ENCODE measurements at places on chromosomes 3 and 15.
A peak's percentile ranks its signal among the peaks of the same experiment; 100 is the strongest.

DNA sequence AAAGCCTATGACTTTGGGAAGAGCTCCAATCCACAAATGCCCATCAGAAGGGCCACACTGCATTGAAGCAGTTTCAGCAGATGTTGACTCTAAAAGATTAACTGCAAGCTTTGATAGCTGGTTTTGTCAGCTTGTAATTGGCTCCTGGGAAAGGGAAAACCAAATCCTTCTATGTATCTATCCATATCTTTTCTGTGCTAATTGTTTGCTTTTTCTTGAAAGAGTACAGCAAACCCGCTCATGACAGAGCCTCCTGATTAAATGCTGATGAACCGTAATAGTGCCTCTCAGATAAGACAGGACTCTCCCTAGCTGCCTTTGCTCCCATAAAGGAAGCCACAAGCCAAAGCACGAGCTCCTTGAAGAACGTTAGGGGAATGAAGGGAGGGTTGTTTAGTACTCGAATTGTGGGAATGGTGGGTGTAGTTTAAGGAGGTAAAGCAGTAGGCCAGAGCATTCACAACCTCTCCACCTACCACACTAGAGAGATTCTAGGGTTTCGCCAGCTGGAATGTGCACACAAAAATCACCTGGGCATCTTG is 33.6 kb upstream of the LRIG1 start:
- no peak for DNase-seq

GRCh38 chr3:190224863-190225692 is 97.2 kb downstream of the CLDN1 start:
- DNase-seq, result peak; percentile 20

GRCh38 chr3:197820550-197821335 is 29.7 kb downstream of the LRCH3 start:
- DNase-seq, result peak; percentile 77

- no peak for DNase-seq
These were observed 155.8 kb downstream of the TBC1D2B start for GRCh38 chr15:77921664-77922063.

DNA sequence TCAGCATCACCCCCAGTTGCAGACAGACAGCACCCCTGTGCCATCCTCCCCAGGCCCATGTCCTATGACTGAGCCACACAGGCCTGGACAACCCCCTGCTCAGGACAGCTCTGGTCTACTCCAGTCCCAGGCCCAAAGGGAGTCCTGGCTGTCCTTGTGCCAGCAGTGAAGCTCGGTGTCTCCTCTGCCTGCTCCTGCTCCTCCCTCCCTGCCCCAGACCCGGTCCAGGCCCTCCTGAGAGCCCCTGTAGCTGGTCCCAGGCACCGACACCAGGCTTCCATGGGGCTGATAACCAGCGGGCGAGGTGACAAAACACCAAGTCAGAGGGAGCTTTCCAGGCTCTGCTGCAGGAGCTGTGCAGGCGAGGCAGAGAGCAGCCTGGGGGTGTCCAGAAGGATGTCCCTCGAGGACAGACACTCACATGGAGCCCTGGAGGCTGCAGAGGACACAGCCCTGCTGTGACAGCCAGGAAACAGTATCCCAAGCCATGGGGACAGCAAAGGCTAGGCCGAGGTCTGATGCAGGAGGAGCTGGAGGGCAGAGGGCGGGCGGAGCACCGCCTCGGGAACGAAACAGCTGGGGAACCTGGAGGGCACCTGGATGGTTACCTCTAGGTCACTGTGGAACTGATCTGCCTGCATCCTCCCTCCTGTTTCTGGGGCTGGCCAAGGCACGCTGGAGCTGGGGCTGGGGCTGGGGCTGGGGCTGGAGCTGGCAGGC is 103.8 kb upstream of the PRR20G start:
- DNase-seq, result no peak
